ENCODE measurements at places on chromosomes 2 and 18.

GRCh38 chr2:141381946-141382345, 748.9 kb downstream of the LRP1B start:
- DNase-seq = no peak

DNA sequence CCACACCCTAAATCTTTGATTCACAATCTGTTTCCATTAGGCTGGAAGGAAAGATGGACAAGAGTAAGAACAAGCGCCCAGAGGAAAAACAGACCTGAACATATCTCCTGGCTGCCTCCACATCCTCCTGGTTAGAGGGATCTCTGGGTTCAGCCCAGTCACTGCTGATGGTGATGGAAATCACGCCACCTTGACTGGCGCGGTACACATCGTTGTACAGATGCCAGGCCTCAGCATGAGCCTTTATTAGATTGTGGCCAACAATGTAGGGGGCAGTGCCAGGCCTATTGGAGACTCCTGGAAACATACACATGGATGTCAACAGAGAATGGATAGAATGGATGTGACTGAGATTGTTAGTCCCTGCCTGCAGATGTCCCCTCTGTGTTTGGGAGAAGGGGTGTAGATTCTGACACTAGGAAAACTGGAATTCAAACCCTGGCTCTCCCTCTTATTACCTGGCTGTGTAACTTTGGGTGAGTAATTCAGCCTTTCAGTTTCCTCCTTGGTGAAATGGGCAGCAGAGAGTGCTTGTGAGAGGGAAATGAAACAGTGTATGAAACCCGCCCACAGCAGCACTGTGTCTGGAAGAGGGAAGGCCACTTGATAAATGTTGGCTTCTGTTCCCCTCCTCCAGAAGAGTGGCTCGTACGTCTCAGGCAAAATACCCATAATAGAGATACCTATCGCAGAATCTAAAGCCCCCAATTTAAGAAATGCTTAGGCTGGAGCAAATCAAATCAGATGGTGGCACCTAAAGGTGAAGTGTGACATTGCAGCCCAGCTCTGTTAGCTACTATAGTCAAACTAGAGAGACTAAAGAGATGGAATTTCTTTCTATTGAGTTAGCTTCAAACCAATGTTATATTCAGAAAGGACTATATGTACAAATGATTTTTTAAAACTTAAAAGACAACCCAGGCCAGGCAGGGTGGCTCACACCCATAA, 36.2 kb downstream of the LCT start:
- DNase-seq = no peak

GRCh38 chr2:29166242-29167039, 51.2 kb downstream of the CLIP4 start:
- no peak for DNase-seq

- no peak for DNase-seq
These were observed 4.3 kb downstream of the KLF7 start for GRCh38 chr2:207161247-207162123.

GRCh38 chr18:75068682-75069435, 140.1 kb downstream of the PTGR3 start:
- DNase-seq = no peak

Data from RWPE2 (cell line).